ENCODE measurements at places on chromosomes 12 and 14. TPM values are rescaled to one million over a fixed set of nuclear protein-coding genes. Genes with fewer than 3 reads are reported as not detected.

Gene CFAP54
- 0.17 TPM for total RNA-seq

Gene PDE3A
- total RNA-seq = not detected

Gene KRT77
- total RNA-seq = not detected

Gene LRTM2
- total RNA-seq = not detected

Gene KRT5
- not detected for total RNA-seq

Gene GLIPR1L1
- not detected for total RNA-seq

- DNase-seq = no peak
- H3K4me3 ChIP-seq = no peak overlapping the region
- no peaks in the 10 kb centered on the region for H3K36me3 ChIP-seq
- no peaks in the 10 kb centered on the region for H3K4me1 ChIP-seq
Observed at GRCh38 chr14:29548948-29549370, 378.7 kb downstream of the PRKD1 start.

GRCh38 chr12:117300174-117300573 is 61.3 kb downstream of the NOS1 start:
- no peaks in the 10 kb centered on the region for H3K4me1 ChIP-seq
- H3K36me3 ChIP-seq = no peaks in the 10 kb centered on the region
- H3K4me3 ChIP-seq = no peak overlapping the region
- no peak for DNase-seq
- H3K27ac ChIP-seq = no peak overlapping the region
- H3K27me3 ChIP-seq = no peaks in the 10 kb centered on the region

- H3K27me3 ChIP-seq = peaks cover 6% of the 10 kb centered on the region
- H3K27ac ChIP-seq = no peak overlapping the region
- H3K4me3 ChIP-seq = no peak overlapping the region
Observed at GRCh38 chr14:99325591-99325990, 53.6 kb upstream of the BCL11B start.

DNA sequence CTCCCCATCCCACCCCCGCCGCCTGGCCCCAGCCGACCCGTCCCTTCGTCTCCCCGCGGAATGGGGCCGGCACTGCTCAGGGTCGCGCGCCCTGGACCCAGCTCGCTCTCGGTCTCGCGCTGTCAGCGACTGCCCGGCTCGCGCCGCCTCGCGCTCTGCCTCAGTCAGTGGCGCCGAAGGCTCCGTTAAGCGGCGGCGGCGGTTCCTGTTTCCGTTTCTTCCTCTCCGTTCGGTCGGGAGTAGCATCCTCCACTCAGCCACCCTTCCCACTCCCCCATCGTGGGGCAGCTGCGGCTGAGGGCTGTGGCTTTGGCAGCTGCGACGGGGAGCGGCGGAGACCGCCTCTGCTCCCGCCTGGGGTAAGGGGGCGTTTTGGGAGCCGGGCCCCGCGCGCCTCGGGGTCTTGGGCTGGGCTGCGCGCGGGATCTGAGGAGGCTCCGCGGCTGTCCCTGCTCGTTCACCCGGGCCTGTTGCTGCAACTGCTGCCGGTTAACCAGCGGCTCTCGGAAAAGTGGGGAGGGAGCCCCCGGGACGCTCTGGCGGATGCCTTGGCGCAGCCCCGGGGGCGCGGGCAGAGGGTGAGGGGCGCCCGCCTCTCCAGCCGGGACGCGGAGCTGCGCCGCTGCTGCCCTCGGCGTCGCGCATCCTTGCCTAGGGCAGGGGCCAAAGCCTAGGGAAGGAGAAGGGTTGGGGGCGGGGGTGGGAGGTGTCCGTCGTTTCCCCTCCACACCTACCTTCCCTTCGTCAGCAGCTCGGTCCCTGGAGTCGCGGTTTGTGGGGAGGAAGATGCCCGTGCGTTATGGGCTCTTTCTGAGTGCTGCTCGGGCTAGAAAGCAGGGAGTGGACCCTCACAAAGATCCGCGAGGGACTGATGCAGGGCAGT is 567 bp downstream of the FUT8 start:
- H3K27ac ChIP-seq = peak overlapping the region; percentile 92
- no peak for DNase-seq

GRCh38 chr14:81516986-81517797 is 16.5 kb downstream of the SEL1L start:
- H3K27ac ChIP-seq = no peak overlapping the region
- H3K36me3 ChIP-seq = peaks cover 43% of the 10 kb centered on the region
- no peaks in the 10 kb centered on the region for H3K27me3 ChIP-seq
- DNase-seq = no peak
- no peak overlapping the region for H3K4me3 ChIP-seq
- H3K4me1 ChIP-seq = peaks cover 27% of the 10 kb centered on the region

- peak overlapping the region; percentile 95 for H3K27ac ChIP-seq
- peak overlapping the region; percentile 92 for H3K4me3 ChIP-seq
- peaks cover 35% of the 10 kb centered on the region for H3K36me3 ChIP-seq
- H3K27me3 ChIP-seq = no peaks in the 10 kb centered on the region
- no peak for DNase-seq
Observed at GRCh38 chr12:121628037-121628436, 1.7 kb downstream of the ORAI1 start.

- no peaks in the 10 kb centered on the region for H3K27me3 ChIP-seq
- H3K27ac ChIP-seq = peak overlapping the region; percentile 72
- H3K4me1 ChIP-seq = peaks cover 92% of the 10 kb centered on the region
- DNase-seq = no peak
- H3K36me3 ChIP-seq = peaks cover 43% of the 10 kb centered on the region
Observed at GRCh38 chr12:52248541-52249461, 15.8 kb downstream of the KRT7 start.

DNA sequence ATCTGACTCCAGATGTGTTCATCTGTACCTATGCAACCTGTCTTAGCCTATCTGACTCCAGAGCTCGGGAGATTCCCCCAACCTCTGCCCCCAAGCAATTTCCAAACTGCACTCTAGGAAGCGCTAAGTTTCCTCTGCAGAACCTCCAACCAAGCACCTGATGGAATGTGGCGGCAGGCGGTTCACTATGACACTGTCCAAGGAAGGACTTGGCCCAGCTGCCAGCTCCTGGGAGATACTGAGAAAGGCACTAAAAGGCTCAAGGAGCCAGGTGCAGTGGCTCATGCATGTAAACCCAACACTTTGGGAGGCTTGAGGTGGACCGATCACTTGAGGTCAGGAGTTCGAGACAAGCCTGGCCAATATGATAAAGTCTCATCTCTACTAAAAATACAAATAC is 244.0 kb downstream of the BCL11B start:
- peaks cover 8% of the 10 kb centered on the region for H3K4me1 ChIP-seq
- H3K27me3 ChIP-seq = peaks cover 3% of the 10 kb centered on the region
- H3K4me3 ChIP-seq = no peak overlapping the region
- peaks cover 7% of the 10 kb centered on the region for H3K36me3 ChIP-seq
- no peak for DNase-seq
- H3K27ac ChIP-seq = no peak overlapping the region

- no peak overlapping the region for H3K4me3 ChIP-seq
- no peak overlapping the region for H3K27ac ChIP-seq
- H3K27me3 ChIP-seq = no peaks in the 10 kb centered on the region
- DNase-seq = no peak
Observed at GRCh38 chr12:113818833-113819232, 147.3 kb downstream of the RBM19 start.

DNA sequence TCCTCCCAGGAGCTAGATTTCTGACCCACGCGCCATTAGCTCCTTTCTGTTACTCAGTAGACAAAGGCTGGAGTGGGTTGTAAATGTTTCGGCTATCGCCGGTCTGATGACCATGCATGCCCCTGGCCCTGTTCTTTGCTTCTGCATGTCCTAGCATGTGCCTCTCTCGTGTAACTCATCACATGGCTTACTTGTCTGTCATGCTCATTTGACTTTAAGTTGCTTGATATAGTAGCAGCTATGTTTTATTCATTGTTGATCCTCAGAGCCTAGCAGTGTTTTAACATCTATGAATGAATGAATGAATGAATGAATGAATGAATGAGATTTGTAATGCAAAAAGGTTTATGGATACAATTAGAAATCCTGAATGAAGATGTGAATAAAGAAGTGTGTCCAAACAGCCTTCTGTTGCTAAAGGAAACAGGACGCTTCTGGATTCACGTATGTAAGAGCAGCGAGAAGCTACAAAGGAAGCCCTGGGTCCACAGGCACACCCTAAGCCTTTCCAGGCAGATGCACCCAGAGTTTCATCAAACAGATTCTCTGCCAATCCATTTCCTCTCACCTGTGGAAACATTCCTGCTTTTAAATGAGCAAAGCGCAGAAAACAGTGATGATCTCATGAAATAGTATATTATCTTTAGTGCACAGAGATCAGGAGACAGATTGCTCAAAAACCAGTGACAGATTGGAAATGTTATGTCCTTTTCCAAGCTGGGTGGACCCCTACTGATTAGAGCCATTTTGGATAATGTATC is 3.4 kb downstream of the GSG1 start:
- H3K27me3 ChIP-seq = no peaks in the 10 kb centered on the region
- peaks cover 43% of the 10 kb centered on the region for H3K4me1 ChIP-seq
- peak overlapping the region; percentile 89 for H3K27ac ChIP-seq
- DNase-seq = no peak

- no peak overlapping the region for H3K27ac ChIP-seq
- peaks cover 10% of the 10 kb centered on the region for H3K4me1 ChIP-seq
- H3K36me3 ChIP-seq = peaks cover 22% of the 10 kb centered on the region
- no peak overlapping the region for H3K4me3 ChIP-seq
Observed at GRCh38 chr12:7100239-7100638, 8.0 kb upstream of the C1R start.

DNA sequence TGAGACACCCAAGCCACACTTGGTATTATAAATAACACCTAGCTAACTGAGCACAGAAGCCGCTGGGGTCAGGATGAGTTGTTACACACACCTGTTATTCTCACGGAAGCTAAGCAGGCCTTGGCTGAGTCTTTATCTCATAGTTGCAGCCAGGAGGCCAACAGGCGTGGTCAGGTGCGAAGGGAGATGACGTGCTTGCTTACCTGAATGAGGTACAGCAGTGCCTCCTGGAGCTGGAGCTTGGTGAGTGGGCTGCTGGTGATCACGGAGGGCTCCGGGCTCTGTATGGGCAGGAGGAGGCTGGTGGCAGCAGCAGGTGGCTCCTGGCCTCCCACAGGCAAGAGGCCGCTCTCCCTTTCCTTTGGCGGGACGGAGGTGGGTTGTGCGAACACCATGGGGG is 30.4 kb upstream of the CACNA2D4 start:
- H3K36me3 ChIP-seq = peaks cover 34% of the 10 kb centered on the region
- no peaks in the 10 kb centered on the region for H3K27me3 ChIP-seq
- no peak overlapping the region for H3K27ac ChIP-seq
- DNase-seq = no peak
- H3K4me3 ChIP-seq = no peak overlapping the region
- H3K4me1 ChIP-seq = peaks cover 9% of the 10 kb centered on the region

- DNase-seq = peak; percentile 48
- peak within 1 kb of the TSS; percentile 49 for H3K4me3 ChIP-seq
- H3K36me3 ChIP-seq = no peaks in the 10 kb centered on the region
- H3K27ac ChIP-seq = peak within 1 kb of the TSS; percentile 52
- H3K27me3 ChIP-seq = peaks cover 79% of the 10 kb centered on the region
Observed at GRCh38 chr12:54032627-54033100, at the start of gene HOXC5. HOXC5 (plus strand) TSS chr12:54033050; CDS start chr12:54033123, 73 bp downstream.

DNA sequence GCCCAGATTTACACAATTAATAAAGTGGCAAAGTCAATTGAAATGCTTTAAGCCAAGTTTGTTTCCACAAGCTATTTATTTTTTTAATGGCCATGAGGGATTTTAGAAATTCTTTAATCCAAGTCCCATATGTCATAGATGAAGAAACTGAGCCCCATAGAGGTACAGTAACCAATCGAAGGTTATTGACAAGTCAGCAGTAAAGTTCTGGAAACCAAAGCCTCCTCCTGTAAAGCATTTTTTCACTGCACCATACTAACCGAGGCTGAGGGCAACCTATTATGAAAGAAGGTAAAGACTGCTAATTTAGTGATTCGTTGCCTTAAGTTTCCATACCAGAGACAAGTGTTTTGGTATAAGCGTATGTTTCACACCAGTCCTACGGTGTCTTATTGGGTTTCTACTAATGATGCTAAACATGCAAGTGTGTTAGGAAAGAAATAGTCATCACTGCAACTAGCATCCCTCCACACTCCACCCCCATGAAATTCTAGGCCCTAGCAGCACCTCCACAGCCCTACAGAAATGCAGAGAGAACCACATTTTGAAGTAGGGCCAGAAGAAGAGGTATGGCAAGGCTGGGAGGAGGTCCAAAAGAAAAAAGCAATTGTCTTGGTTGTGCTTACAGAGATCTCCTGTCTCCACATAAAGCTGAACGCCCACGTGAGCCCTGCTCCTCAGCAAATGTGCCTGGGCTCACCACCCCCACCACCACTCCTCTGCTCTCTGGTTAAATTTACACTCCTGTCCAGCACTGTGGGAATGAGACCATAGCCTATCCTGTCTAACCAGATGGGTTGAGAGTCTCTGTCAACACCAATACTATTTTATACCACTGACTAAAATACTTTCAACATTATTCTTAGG is 271.1 kb upstream of the G2E3 start:
- no peak for DNase-seq
- H3K36me3 ChIP-seq = no peaks in the 10 kb centered on the region
- peaks cover 2% of the 10 kb centered on the region for H3K27me3 ChIP-seq

GRCh38 chr12:109378569-109378968 is 30.9 kb downstream of the MYO1H start:
- H3K27me3 ChIP-seq = peaks cover 23% of the 10 kb centered on the region
- no peak for DNase-seq
- no peak overlapping the region for H3K4me3 ChIP-seq
- H3K27ac ChIP-seq = no peak overlapping the region
- no peaks in the 10 kb centered on the region for H3K36me3 ChIP-seq

- peaks cover 16% of the 10 kb centered on the region for H3K27me3 ChIP-seq
- H3K27ac ChIP-seq = no peak overlapping the region
- H3K4me3 ChIP-seq = no peak overlapping the region
- peaks cover 4% of the 10 kb centered on the region for H3K4me1 ChIP-seq
Observed at GRCh38 chr14:72618424-72618823, 275.5 kb downstream of the DPF3 start.

- H3K27me3 ChIP-seq = peaks cover 20% of the 10 kb centered on the region
- H3K4me3 ChIP-seq = no peak overlapping the region
- H3K27ac ChIP-seq = no peak overlapping the region
- no peak for DNase-seq
- H3K36me3 ChIP-seq = no peaks in the 10 kb centered on the region
Observed at GRCh38 chr12:2348482-2348852, 295.7 kb downstream of the CACNA1C start.

DNA sequence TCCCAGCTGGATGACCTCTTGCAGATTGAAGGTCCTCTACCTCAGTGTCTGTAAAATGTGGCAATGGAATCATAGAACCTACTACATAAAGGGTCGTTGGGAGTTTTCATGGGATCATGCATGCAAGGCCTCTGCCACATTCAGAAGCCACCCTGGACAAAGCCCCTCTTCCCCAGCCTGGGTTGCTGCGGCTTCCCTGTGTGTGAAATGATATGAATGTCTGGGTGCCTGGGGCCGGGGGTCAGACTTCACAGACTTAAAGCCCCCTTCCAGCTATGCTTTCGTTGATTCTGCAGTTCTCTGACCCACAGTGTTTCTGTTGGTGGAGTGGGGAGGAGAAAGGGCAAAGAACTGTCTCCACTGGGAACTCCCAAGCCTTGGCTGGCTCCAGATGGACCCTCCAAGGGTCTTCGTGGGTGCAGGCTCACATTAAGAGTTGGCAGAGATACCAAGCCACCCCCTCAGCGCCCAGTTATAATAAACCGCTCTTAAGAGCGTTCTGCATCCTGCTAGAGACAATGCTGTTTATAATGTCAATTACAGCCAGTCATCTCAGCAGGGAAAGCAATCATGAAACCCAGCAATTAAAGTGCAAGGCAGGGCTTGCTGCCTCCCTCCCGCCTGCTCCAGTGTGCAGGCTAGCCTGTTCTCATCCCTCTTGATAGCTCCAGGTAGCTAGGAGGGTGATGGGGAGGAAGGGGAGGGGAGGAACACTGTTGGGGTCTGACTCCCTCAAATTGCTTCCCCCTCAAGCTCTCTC is 210.9 kb upstream of the FKBP4 start:
- H3K4me1 ChIP-seq = no peaks in the 10 kb centered on the region
- no peak for DNase-seq
- H3K36me3 ChIP-seq = no peaks in the 10 kb centered on the region
- H3K27ac ChIP-seq = no peak overlapping the region
- H3K4me3 ChIP-seq = no peak overlapping the region
- peaks cover 31% of the 10 kb centered on the region for H3K27me3 ChIP-seq
